Epithelial cell of esophagus (primary cell): ENCODE measurements at places on chromosomes 3 and 15.

DNA sequence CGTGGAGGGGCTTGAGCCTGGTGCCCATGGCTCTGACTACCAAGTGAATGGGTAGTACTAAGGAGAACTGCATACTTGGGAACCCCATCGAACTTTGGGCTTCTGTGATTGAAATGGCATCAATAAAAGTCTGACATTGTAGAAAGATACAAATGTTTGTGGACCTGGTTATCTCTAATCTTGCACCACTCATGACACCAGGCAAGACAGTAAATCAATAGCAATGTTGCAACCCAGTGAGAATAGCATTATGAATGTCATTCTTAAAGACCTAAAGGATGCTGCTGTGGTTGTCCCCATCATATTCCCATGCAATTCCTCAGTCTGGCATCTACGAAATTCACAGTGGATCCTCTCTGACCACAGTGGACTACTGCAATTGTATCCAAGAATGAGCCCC is 233.6 kb upstream of the LYSMD4 start:
- no peak for DNase-seq

GRCh38 chr3:20352546-20353179 is 166.7 kb upstream of the SGO1 start:
- DNase-seq = peak; percentile 23

- DNase-seq = peak; percentile 72
These were observed 40.9 kb downstream of the STRIT1 start for GRCh38 chr3:155252535-155252934.

GRCh38 chr3:119177321-119177720 is 3.9 kb downstream of the UPK1B start:
- peak; percentile 53 for DNase-seq

DNA sequence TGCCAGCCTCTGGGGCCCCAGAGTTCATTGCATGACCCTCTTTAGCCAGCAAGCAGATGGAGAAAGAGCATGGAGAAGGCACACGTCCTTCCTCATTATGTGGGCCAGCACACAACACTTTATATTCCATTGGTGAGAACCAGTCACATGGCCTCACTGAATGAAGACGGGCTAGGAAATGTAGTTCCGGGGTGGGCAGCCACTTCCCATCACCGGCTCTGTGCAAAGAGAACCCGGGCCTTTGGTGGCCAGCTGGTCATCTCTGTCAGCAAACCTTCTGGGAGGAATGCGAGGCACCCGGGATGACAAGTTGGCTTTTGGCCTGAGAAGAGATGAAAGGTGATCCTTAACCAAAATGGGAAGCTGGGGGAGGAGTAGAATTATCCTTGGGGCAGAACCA is 90.2 kb upstream of the VGLL4 start:
- DNase-seq = no peak

DNA sequence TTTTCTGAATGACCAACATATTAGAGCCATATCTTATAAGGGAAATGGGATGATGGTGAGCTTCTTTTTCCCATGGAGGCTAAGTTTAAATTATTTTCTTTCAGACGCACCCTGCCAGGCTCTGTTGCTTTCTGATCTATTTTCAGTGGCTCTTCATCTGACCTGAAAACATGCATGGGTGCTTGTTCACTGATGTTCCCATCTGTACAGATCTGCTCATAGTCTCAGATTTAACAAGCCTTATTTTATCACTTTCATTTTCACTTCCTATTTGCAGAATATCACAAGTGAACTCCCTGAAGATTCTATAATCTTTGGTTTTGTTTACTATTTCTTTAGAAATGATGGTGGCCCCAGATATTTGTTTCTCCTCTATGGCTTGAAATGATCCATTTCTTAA is 31.1 kb upstream of the SUCLG2 start:
- no peak for DNase-seq

DNA sequence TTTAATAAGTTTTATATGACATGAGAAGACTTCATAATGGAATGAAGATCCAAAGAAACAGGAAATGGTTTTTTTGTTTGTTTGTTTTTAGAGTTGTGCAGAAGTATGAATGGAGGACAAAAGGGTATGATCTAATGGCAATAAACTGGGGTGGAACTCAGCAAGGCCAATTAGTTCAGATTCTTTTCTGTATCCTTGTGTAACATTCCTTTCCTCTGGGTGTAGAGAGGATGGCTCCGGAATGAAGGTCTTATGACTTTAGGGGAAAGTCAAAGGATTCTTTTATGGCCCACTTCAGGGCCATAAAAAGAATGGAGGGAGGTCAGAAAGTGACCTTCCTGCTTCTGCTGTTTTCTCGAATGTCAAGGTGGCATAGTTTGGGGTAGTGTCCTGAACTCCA is 152.6 kb downstream of the DPH6 start:
- DNase-seq = no peak

- DNase-seq = no peak
These were observed 1.5 kb downstream of the ABTB1 start for GRCh38 chr3:127674101-127674721.

- no peak for DNase-seq
These were observed 129.8 kb downstream of the NR1I2 start for GRCh38 chr3:119911748-119912147.

GRCh38 chr3:59450946-59451763 is 401.3 kb upstream of the CFAP20DC start:
- DNase-seq = peak; percentile 90

DNA sequence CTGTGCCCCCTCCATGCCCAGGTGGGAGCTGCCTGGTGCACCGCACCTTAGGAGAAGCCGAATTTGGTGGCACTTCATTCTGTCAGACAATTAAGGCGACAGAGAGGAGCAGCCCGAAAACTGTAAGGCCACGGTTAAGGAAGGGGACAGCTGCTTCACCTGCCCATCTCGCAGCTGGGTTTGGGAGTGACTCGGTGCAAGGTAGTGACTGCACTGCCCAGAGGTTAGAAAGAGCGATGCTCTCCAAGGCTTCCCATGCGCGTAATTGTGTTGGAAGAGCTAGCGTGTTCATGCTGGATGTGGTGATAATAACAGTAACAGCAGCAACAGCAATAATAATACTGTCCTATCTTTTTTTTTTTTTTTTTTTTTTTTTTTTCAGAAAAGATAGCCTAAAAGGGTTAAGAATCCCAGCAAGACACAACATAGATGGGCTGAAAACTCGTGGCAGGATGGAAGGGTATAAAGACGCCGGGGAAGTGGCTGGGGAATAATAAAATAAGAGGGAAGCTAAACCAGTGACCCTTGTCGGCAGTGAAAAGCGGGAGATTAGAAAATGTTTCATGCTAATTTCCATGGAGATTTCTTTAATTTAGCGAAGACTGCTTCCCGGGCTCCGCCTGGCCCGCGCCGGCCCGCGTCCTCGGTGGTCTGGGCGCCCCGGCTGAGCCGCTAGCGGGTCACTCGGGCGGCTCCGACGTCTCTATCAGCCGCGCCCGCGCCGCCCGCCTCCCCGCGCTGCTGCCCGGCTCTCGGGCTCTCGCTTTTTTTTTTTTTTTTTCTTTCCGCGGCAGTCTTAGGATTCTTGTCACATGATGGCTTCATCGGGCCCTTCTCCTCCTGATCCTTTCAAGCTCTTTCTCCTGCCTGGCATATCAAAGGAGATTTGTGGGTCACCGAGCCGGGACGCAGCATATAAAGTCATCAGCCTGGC is 617.1 kb downstream of the NR2F2 start:
- DNase-seq = no peak

- no peak for DNase-seq
These were observed 1293.0 kb upstream of the EPHA6 start for GRCh38 chr3:95521396-95521795.

- peak; percentile 16 for DNase-seq
These were observed 2.0 kb upstream of the GP9 start for GRCh38 chr3:129058441-129059200.

DNA sequence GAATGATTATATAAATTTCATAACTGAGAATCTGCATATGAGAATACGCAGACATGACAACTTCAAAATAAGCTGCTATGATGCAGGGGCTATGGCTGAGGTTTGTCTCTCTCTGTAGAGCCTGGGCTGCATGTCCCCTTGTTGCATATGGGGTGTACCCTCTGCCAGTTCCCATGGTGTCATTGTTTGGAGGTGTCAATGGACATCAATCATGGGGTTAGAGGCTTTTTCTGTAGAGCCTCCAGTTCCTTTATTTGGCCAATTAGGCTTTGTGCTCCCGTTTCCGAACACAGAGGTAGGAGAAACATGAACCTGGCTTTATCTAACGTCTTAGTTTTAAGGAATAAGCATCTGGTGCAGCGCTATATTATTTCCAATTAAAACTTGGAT is 77.3 kb upstream of the RARB start:
- DNase-seq = no peak

- DNase-seq = no peak
These were observed 28.8 kb downstream of the NBEAL2 start for GRCh38 chr3:47008234-47008796.

DNA sequence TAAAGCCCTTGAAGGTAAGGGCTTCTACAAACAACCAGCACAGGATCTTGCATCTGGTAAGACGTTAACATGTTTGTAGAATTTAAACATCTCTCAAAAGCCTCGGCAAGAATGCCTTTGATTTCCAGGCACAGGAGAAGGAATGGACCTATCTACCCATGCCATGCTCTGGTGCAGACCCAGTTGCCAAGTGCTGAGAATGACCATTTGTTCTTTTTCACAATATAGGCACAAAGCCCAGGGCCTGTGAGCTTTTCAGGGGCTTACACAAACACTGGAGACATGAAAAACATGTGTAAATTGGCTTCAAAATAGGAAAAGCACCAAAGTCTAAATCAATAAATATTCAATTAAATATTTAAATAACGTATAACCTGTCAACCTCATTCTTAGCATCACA is 266.9 kb upstream of the TTC14 start:
- no peak for DNase-seq

GRCh38 chr15:40162552-40162951 is 1.7 kb downstream of the BUB1B start:
- no peak for DNase-seq

- no peak for DNase-seq
These were observed 179.8 kb downstream of the MEX3B start for GRCh38 chr15:81865850-81866537.

DNA sequence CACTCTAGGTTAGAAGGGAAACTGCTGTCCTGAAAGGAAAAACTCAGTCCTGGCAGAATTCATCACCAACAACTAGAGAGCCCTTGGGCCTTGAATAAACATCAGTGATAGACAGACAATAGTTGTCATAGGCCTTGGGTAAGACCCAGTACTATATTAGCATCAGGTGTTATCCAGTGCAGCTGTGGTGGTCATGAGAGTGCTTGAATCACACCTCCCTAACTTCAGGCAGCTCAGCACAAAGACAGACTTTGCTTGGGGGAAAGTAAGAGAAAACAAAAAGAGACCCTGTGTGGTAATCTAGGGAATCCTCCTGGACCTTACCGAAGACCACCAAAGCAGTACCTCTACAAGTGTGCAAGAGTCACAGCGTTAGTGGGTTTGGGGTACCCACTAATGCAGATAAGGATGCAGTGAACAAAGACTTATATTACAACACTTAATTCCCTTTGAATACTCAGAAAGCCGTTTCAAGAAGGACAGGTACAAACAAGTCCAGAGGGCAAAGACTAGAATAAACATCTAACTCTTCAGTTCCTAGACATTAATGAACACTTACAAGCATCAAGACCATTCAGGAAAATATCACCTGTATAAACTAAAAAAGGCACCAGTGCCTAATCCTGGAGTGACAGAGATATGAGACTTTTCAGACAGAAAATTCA is 332.3 kb upstream of the EPHA3 start:
- peak; percentile 67 for DNase-seq

- DNase-seq = no peak
These were observed 15.8 kb downstream of the TRAT1 start for GRCh38 chr3:108838436-108838835.

DNA sequence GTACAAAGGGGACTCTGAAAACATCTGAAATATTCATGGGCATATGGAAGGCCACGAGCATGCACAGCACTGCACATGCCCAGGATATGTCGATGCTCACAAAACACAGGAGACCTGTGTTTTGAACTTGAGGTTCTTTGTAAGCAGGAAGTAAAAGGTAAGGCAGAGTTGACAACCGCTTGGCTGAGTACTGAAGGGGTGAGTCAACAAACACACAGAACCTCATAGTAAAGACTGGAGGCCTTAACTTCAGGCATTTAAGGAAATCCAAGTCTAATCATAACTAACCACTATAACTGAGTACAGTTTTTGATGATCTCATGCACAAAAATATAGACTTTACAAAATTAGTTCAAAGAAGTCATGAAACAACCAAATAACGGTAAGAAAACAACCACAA is 80.6 kb downstream of the MYO9A start:
- DNase-seq = peak; percentile 79

DNA sequence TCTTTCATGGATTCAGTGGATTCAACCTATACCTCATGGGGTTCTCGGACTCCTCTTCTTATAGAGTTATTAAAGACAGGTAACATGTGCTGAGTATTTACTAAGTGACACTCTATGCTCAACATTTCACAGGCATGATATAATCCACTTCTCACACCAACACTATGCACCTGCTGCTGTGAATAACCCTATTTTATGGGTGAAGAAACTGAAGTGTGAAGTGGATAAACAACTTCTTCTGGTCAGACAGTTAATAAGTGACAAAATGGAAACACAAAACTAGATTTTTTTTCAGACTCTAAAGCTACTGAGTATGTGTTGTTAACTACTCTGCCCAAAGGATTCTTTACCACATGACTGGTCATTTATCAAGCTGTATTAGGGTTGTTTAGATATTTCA is 403.5 kb downstream of the DIPK2A start:
- DNase-seq = no peak

- DNase-seq = no peak
These were observed 490.5 kb upstream of the NR2F2 start for GRCh38 chr15:95840004-95840403.

- DNase-seq = no peak
These were observed 58.7 kb downstream of the USF3 start for GRCh38 chr3:113637756-113638155.

- peak; percentile 78 for DNase-seq
These were observed 9.7 kb downstream of the ETV5 start for GRCh38 chr3:186099178-186099577.

GRCh38 chr3:12902181-12902999 is 61.0 kb upstream of the RPL32 start:
- no peak for DNase-seq

DNA sequence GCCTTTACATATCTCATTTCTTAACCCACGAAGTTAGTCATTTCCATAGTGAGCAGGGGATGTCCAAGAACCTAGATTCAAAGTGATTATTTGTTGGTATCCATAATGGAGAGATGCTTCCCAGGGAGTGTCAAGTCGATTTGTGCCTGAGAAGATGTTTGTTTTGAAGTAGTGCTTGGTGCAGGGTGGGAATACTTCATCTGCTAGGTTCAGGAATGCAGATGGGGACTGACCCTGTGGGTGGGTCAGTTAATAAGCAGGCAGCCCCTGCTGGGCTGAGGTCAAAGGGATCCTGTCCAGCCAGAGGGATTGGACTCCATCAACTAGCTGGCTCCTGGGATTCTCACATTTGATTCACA is 44.1 kb upstream of the VILL start:
- DNase-seq = no peak
